ENCODE measurements at places on chromosomes 2 and 18.

- DNase-seq: no peak
These were observed 17.8 kb upstream of the FAM98A start for GRCh38 chr2:33616873-33617272.

DNA sequence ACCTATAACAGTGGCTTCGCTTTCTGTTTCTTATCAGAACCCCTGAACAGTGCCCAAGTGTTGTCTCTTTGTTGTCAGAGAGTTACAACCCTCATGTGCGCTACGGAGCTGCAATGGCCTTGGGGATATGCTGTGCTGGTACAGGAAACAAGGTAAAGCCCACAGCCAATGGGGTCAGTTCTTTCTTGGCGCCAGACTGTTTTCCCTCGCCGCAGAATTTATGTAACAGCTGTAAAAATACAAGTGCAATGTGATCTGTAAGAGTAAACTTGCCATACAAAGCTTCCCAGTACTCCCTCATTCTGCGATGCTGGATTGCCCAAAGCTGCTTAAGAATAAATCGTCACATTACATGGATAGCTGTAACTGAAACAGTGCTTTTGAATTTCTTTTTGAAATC is 13.9 kb upstream of the HTR2B start:
- DNase-seq: peak; percentile 46

DNA sequence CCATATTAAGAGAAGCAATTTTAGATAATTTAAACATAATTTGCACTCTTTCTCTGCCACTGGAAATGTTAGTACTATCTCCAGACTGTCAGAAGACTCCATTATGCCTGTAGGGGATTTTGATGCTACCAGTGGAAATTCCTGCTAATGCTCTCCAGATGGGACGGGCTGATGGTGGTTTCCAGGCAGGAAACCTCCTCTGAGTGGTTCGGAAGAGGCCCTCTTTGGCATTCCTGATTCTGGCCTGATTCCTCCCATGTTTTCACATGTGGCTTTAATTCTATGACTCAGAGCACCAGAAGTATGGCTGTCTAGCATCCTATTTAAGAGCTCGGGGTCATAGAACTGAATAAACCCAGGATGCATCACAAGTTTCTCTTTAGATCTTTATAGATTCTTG is 70.9 kb upstream of the ST6GAL2 start:
- DNase-seq: peak; percentile 87

DNA sequence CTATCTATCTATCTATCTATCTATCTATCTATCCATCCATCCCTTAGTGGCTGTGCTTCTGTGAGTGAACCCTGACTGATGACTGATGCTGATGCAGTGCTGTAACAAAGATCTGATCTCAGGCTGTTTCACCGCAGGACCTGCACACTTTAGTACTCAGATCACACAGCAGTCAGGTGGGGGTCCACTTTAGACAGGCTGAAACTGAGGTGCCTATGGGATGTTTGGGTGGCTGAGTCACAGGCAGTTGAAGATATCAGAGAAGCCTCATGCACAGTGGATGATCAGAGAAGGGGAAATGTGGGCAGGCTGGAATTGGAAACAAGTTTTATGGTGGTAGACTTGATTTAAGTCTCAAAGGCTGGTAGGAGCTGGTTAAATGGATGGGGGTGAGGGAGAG is 156.4 kb downstream of the INSIG2 start:
- DNase-seq: no peak

GRCh38 chr2:847669-848068 is 103.0 kb upstream of the SNTG2 start:
- DNase-seq: no peak

GRCh38 chr2:29688429-29688828 is 233.0 kb downstream of the ALK start:
- DNase-seq: no peak

- DNase-seq: no peak
These were observed 6.0 kb upstream of the UGT1A5 start for GRCh38 chr2:233706720-233707119.

GRCh38 chr2:181778621-181779201 is 98.4 kb upstream of the NEUROD1 start:
- DNase-seq: no peak

- no peak for DNase-seq
These were observed 24.0 kb downstream of the POLR1A start for GRCh38 chr2:86081724-86082123.

- no peak for DNase-seq
These were observed 141.3 kb downstream of the AFF3 start for GRCh38 chr2:100000915-100001707.

- no peak for DNase-seq
These were observed 116.5 kb downstream of the DOCK10 start for GRCh38 chr2:224925810-224926100.

DNA sequence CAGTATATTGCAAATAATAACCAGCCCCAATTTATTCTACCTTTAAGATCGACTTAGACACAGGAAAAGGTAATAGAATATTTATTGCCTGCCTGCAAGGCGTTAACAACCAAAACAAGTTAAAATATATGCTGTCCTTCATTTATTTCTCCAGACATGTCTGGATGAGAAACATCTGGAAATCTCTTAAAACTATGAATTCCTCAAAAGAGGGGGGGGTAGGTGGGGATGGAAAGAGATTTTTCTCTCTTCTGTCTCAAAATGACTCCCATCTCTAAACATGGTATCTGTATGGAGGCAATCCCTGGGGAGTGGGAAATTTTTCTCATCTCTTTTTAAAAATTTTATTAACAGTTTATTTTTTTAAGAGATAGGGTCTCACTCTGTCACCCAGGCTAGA is 113.0 kb downstream of the CDH2 start:
- DNase-seq: no peak

- DNase-seq: no peak
These were observed 144.4 kb downstream of the DYSF start for GRCh38 chr2:71597756-71598155.

- DNase-seq: no peak
These were observed 113.9 kb downstream of the PTPN4 start for GRCh38 chr2:119873350-119874315.

DNA sequence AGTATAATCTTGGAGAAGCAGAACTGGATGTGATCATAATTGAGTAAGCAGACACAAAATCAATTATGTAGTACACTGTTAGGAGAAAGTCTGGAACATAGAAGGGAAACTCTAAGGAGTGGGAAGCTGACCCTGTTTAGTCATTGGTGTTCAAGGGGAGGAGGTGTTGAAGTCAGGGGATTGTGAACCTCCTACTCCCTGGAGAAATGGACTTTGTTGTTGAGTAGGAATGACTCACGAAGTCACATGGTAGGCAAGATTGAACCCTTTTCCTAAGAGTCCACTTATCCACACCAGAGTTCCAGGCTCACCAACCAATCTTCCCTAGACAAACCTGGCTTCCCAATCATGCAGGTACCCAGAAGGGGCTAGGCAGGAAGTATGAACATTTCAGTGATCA is 81.0 kb upstream of the BCL11A start:
- no peak for DNase-seq

- no peak for DNase-seq
These were observed 42.5 kb downstream of the DSC3 start for GRCh38 chr18:30999887-31000628.

GRCh38 chr2:71882949-71883472 is 264.7 kb downstream of the CYP26B1 start:
- peak; percentile 72 for DNase-seq

DNA sequence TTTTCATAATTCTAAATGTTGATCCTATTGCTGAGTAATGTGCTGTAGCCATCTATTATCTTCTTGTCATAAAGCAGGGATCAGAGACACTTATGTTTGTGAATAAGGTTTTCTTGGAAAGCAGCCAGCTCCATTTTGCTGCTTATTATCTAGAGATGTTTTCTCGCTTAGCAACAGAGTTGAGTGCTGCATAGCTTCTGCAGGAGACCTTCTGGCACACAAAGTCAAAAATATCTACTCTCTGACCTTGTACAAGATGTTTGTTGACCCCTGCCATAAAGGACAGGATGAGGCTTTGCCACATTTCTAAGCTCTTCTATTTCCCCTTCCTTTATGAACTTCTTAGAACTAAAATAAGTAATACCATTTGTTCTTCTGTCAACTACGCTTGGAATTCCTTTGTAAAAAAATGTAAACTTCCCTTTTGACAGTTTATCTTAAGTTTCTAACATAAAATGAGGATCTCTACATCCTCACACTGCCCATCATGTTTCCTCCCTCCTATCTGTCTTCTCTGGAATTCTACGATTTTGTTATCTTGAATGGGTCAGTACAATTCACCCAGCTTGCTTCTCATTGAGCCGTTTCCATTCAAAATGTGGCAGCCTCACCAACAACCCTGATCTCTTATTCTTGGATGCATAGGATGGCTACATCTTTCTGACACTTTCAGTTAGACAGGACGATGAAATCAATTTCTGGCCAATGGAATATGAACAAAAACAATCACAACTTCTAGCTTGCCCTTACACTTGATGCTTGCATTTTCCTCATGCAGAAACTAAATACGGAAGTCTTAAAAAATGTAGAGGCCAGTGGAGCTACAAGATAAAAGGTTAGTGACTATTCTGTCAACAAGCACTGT is 1377.0 kb downstream of the SUCLG1 start:
- DNase-seq: peak; percentile 16

DNA sequence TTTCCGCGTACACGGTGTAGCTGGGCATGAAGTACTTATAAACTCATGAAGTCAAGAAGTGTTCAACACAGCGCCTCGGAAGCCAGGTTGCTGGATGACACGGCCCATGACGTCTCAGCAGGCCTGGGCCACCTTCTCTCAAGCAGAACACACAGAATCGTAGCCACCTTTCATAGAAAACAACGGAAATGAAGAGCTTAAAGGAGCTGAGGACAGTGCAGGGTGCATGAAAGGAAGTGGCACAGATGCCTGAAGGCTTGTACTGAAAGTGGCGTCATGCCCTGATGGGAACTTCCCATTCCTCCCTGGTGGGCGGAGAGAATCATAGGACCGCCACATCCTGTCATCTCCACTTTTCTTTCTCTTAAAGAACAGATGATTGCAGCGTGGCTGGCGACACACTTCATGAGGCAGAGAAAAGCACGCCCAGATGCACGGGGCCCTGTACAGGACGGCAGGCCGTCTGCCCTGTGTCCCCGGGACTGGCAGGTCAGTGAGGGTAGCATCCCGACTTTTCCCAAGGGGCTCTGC is 31.1 kb downstream of the HDAC4 start:
- no peak for DNase-seq

DNA sequence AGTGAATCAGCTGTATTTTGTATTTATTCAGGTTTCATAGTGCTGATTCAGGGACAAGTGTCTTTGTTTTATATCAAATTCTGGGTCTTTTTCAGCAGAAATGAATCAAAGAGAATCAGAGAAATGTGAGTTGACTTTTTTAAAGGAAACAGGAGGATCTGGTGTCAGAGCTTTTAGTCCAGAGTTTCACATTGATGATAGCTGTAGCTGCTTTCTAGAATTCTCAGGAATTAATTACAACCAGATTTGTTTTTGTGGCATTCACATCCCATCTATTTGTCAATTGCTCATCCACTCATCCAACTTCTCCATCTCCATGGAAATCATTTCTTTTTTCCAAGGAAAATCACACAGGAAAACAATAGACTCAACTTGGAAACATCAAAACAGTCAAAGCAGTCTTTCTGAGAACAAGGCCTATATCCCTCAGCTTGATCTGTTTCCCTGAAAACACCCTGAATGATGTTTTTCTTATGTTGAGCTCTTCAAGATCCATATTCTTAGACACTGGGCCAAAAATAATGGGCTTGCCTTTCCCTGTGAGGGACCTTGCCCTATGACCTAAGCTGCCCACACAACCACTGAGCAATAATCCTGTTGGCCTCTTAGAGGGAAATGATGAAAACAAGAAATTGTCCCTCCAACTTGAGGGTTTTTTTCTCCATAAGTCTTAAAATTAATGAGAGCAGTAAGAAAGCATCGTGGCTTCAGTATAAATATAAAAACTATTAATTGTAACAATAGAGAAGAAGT is 249.5 kb upstream of the FN1 start:
- no peak for DNase-seq

DNA sequence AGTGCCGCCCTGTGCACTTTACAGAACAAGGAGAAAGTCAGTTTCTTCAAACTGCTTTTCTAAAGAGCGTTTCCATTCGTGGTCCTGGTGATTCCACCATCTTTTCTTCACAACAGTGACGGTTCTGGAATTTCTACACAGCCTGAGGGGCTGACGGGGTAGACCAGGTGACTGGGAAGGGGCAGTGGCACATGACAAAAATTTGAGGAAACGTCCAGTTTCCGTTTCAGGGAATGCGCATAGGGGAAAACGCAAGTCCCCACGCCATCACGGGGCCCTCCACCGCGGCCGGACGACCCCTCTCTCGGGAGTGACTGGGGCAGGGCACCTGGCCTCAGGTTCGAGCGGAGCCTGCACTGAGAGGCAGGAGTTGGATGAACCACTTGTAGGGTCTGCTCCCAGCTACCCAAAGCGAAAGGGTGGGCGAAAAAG is 980 bp upstream of the SPTBN1 start:
- DNase-seq: no peak

GRCh38 chr2:157473581-157473980 is 29.7 kb upstream of the CYTIP start:
- DNase-seq: no peak

GRCh38 chr18:74682141-74682990 is 84.7 kb downstream of the ZNF407 start:
- DNase-seq: no peak

- no peak for DNase-seq
These were observed 439.9 kb downstream of the PTPRM start for GRCh38 chr18:8006979-8007378.

GRCh38 chr2:17576802-17577201 is 36.3 kb downstream of the VSNL1 start:
- DNase-seq: no peak

GRCh38 chr2:125850541-125850940 is 805.4 kb upstream of the GYPC start:
- no peak for DNase-seq

GRCh38 chr2:45312275-45312674 is 298.8 kb downstream of the SRBD1 start:
- no peak for DNase-seq

- no peak for DNase-seq
These were observed 262.8 kb downstream of the ZEB2 start for GRCh38 chr2:144256996-144257707.

DNA sequence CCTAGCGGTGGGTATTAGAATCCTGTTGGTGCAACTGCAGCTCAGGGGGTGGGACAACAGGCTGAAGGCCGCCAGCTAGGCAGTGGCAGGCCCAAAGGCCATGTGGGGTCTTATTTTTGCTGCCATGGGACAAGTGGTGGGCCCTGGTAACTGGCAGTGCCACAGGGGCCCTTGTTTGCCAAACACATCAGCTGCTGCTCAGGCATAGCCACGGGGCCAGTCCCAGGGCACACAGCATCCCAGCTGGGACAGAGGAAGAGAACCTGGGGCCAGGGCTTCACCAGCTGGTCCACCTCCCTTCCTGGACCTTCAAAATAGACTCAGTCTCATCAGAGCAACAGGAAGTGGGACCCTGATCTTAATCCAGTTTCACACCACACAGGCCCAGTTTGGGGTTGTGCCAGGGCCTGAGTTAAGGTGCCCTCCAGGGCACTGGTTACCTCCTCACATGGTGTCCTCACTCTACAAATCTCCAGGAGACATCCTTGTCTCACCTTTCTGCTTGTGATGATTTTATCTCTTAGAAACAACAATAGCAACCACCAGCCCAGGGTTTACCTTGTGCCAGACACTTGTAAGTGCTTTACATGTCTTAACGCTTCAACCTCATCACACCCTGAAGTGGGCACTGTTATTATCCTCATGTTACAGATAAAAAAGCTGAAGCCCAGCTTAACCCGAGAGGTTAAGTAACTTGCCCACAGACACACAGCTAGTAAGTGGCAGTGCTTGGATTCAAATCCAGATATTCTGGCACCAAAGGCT is 98.5 kb downstream of the GYPC start:
- DNase-seq: no peak

Measured in AG04450 (cell line).